Naive thymus-derived CD8-positive, alpha-beta T cell (primary cell): ENCODE measurements at places on chromosomes 12 and 14.

- DNase-seq: no peak
These were observed 4.2 kb upstream of the CLMN start for GRCh38 chr14:95323917-95324316.

DNA sequence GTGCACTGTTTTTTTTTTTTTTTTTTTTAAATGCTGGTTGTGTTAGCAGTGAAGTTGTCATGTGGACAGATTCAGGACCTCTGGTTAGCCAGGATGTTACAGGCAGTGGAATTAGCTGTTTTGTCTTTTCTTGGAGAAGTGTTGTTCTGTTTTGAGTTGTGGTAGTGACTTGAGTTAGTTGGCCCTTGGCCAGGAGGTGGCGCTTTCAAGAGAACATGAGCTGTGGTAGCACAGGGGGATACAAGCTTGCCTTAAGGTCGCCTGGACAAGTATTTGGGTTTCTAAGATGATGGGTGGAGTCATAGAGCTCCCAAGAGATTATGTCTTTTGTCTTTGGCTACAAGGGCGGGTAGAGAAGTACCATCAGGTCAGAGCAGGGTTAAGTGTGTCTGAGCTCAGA is 33.3 kb upstream of the CCDC198 start:
- no peak for DNase-seq

DNA sequence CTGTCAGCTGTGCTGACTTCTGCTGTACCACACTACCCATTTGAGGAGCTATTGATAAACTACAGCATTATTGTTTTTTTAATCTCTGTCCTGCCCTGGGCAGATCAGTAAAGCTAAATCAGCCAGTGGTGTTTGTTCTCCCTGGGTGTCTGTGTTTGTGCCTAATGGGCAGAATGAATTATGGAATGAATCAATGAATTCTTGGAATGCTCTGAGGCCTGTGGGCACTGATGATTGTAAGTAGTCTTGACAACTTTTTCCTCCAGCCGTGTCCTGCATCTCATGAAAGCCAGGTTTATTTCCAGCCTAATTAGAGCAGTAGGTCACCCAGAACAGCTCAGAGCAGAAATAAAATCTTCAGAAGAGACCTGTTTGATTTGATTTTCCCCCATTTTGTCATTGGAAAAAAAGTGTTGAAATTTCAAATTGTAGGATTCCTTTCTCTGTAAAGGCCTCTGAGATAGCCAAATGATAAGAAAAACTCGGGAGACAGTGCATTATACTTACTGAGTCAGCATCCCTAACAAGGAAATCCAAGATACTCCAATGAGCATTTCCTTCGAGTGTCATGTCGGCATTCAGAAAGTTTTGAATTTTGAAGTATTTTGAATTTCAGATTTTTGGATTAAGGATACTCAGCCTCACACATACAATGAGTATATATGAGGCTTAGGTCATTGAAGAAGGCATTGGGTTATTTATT is 19.4 kb upstream of the EVL start:
- no peak for DNase-seq

DNA sequence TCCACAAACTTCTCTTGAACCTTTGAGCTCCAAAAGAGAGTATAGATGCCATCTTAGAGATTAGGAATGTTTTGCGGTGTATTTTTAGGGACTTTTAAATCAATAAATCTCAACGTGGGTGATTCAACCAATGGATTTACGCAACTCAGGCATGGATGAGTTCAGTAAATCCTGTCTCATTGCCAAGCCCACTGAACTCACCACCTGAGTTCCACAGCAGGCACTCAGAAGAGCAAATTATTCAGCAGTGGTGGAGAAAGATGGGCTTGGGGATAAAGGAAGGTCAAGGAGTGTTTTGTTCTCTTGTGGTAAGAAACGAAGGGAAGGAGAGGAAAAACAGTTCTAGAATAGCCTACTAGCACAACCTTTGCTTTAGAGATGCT is 68.7 kb upstream of the HMGA2 start:
- DNase-seq: no peak

GRCh38 chr12:64544371-64545080 is 65.8 kb upstream of the RASSF3 start:
- DNase-seq: no peak

DNA sequence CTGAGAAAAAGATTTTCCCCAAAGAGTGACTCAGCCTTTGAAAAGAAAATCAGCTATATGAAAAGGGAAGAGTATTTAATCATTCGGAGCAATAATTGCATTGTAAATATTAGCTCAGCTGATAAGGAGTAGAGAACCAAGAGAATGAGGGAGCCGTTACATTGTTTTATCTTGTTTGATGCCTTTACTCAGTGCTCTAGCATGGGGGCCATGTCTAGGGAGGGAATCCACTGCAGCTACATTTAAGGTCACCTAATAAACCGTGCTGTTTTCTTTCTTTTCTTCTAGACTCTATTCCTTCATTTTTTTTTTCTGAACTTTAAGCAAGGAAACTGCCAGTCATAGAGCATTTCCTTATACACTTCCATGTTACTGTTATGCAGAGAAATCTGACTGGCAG is 447.0 kb downstream of the DIO2 start:
- no peak for DNase-seq

DNA sequence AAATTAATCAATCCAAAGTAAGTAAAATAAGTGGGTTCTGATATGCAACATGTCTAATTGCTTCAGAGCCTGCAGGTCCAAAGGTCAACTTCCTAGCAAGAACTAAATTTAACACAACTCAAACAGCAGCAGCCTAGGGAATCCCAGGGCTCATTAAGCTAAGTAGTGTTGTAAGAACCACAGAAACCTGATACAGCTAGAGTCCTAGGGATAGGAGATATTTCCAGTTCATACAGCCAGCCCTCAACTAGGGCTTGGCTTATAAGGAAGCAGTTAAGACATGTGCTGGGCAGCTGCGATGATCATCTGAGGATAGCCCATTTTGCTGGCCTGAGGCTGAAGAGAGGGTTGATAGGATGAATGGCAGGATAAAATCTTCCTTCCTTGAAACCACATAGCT is at the start of gene OR4Q3:
OR4Q3 (plus strand) TSS at position 316 of the 400 bp plus-strand sequence.
- DNase-seq: no peak

- no peak for DNase-seq
These were observed 13.5 kb downstream of the FERMT2 start for GRCh38 chr14:52937306-52937705.

DNA sequence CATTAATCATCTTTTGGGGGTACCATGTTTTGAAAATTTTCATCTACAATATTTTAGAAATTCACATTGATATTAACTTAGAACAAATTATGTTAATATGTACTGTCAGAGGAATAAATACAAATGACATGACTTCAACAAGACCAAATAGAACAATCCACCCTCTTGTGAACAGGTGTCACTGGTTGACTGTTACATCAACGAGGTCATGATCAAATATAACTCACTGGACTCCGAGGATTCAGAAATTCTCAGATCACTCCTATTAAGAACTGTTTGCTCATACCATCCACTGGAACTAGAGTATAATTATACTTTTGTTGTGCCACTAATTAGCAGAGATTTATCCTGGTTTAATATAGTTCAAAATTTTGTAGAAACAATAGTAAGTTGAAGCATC is 318.8 kb downstream of the PRKD1 start:
- DNase-seq: no peak

- no peak for DNase-seq
These were observed 7.9 kb downstream of the NRIP2 start for GRCh38 chr12:2826721-2827515.

- DNase-seq: no peak
These were observed 18.7 kb downstream of the SETD1B start for GRCh38 chr12:121822393-121823100.

DNA sequence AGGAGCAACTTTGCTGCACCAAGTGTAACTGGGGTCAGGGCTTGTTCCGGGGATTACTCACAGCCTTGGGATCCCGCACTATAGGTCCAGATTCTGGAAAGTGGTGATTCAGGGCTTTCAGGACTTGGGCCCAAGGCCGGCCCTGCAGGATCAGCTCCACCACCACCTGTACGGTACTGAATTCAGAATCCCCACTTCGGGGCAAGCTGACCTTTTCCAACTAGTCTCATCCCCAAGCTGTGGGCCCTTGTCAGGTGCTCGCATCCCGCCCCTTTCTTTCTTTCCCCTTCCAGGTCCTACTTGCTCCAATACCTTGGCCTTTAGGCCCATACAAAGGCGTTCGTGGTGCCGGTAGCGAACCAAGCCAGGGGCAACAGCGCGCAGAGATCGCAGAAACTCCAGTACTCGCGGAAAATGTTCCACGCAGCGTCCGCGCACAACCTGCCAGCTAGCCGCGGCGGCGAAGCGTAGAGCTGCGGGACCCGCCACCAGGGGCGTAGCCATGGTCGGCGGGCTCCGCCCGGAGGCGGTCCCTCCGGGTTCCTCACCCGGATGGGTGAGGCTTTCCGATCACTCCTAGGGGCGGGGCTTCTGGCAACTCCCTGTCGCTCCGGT is 487 bp downstream of the TINF2 start:
- peak; percentile 91 for DNase-seq

DNA sequence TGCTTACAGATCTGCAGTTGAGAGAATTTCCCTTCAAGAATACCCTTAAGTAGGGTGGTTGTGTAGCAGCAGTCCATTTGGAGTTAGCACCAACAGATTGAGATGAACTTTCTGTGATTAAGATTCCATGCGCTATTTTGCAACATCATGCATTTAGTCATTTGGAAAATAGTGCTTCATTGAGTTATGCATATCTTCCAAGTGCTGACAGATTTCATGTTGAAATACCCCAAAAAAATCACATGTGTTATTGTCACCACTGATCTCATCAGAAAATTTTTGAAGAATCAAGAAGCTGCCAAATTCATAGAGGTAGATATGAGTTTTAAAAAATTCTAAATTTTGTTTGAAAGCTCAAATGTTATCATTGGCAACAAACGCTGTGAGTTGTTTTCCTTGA is 35.5 kb upstream of the OSBPL8 start:
- no peak for DNase-seq

DNA sequence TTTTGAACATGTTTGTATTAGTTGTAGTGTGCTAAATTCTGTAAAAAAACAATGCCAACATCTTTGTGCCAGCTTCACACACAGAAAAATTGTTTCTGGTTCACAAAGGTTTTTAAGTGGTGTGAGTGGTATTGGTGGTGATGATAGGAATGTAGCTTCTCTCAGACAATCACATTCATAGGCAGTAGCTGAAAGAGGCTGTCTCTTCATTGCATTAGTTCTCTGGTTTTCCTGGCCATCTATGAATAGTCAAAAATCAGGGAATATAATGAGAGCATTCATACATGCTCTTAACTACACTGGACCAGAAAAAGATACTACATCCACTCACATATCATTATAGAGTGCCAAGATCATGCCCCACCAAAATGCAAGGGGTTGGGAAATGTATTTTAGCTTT is 433.5 kb downstream of the FLRT2 start:
- DNase-seq: no peak

DNA sequence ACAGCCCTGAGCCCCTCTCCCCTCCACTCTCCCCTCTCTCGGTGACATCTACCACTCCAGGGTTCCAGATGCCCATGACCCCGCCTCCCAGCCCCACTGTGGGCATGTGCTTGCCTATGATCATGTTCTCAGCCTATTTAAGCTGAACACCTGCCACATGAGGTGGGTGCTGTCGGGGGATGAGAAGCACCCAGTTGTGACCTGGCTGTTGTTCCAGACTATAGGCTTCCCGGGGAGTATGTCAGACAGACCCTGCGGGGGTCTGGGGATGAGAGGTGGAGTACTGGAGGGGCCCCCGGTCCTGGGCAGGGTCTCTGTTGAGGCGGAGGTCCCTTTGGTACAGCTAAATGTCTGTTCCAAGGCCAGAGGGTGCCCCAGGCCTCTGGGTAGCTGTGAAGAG is 6.0 kb downstream of the VSX2 start:
- DNase-seq: no peak

DNA sequence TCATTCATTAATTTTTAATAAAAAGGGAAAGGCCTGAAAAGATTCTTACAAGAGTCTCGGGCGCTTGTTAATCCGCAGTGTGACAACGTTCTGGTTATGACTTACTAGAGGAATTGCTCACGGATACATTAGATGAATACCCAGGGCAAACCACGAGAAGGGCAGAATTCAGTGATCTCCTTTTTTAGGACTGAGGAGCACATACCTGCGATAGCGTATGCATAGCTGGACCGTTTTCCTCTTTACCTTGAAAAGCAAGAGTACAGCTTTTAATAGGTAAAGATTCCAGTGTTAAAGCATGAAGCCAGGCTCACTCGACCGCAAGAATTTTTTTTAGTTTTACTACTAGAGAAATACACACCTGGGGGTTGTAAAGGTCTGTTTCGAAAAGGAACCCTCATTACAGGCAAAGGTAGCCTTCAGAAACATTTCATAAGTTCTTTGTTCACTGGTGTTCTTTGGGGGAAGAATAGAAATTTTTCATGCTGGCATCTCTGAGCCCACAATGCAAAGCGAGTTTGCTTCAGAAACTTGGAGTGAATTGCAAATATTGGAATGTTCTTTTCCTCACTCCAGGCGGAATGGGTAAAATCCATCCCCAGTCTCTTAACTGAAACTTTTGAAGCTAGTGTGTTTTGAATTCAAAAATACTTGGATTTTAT is 953 bp downstream of the MAPK1IP1L start:
- no peak for DNase-seq

GRCh38 chr12:71870416-71870815 is 30.9 kb downstream of the TBC1D15 start:
- no peak for DNase-seq

GRCh38 chr14:104799244-104800014 is 1.5 kb upstream of the ZBTB42 start:
- DNase-seq: no peak

DNA sequence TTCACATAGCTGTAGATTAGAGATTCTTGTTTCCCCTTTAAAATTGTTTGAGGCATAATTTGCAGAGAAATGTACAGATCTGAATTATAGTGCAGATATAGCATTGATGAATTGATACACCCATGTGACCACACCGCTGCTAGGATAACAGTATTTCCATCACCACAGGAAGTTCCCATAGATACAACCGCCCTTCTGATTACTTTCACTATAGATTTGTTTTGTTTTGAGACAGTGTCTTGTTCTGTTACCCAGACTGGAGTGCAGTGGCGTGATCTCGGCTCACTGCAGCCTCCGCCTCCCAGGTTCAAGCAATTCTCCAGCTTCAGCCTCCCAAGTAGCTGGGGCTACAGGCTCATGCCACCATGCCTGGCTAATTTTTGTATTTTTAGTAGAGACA is 8.8 kb upstream of the ASPG start:
- DNase-seq: no peak

- no peak for DNase-seq
These were observed 17.7 kb downstream of the SBNO1 start for GRCh38 chr12:123346946-123347345.

DNA sequence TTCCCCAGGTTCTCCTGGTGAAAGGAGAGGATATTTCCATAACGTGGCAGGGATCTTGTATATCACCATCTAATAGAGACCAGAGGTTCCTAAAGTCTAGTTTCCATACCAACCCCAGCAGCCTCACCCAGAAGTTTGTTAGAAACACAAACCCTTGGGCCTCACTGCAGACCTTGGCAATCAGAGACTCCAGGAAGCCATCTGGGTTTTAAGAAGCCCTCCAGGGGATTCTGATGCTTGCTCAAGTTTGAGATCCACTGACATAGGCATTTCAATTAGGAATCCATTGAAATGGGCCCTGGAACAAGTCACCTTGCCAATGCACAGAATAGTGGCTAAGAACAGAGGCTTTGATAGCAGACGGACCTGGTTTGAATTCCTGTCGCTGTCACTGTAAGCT is 2.2 kb upstream of the CMKLR1 start:
- DNase-seq: no peak

- no peak for DNase-seq
These were observed 128.6 kb upstream of the PLEKHG7 start for GRCh38 chr12:92574051-92574783.

GRCh38 chr12:49733219-49734017 is 7.9 kb upstream of the TMBIM6 start:
- DNase-seq: no peak

- DNase-seq: no peak
These were observed 13.6 kb downstream of the PLEKHG3 start for GRCh38 chr14:64717870-64718269.
